ENCODE measurements at places on chromosomes 4 and X. TPM values are rescaled to one million over a fixed set of nuclear protein-coding genes. Genes with fewer than 3 reads are reported as not detected.

CENPE gene
- total RNA-seq, result 0.62 TPM

CXXC4 gene
- total RNA-seq, result not detected

MAGEA8 gene
- total RNA-seq, result not detected

TSPAN7 gene
- 0.30 TPM for total RNA-seq

ANAPC10 gene
- total RNA-seq, result 18.0 TPM

PABPC4L gene
- total RNA-seq, result not detected

DCX gene
- total RNA-seq, result not detected

DNA sequence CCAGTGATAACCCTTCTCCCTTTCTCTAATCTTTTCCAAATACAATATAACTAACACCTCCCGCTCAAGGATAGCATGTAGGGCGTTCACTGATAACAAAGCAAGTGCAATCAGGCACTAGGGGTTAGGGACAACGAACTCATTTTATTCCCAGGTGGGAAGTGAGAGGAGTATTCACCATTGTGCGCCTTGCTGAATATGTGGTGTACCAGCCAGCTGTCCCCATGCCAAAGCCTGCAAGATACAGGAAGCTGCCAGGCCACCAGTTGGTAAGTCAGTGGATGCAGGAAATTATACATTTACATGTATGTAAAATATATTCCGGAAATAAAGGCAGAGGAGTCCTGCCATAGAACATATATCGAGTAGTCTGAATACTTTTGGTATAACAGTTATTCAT, 6.3 kb upstream of the HPRT1 start:
- no peaks in the 10 kb centered on the region for H3K27me3 ChIP-seq
- no peak overlapping the region for H3K27ac ChIP-seq
- no peaks in the 10 kb centered on the region for H3K36me3 ChIP-seq
- no peaks in the 10 kb centered on the region for H3K4me1 ChIP-seq
- no peak for DNase-seq

GRCh38 chr4:171947400-171947799, 134.2 kb downstream of the GALNTL6 start:
- H3K27me3 ChIP-seq, result no peaks in the 10 kb centered on the region
- H3K36me3 ChIP-seq, result no peaks in the 10 kb centered on the region
- no peak overlapping the region for H3K4me3 ChIP-seq
- DNase-seq, result no peak

DNA sequence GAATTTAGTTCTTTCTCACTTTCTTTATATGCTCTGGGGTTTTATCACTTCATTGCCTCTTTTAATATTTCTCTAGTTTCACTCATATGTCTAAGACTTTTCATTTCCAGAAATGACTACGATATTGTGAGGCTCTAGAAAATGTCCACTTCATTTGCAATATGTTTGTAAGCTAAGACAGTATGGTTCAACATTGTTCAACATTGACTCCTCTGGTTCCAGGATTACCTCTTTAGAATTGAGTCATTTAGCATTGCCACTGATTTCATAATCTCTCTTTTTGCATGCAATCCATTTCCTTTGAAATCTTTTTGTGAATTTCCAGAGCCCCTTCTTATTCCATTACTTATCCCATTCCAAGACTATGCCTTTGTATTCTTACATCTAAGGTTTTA, 32.3 kb downstream of the BBS12 start:
- no peaks in the 10 kb centered on the region for H3K36me3 ChIP-seq
- H3K27me3 ChIP-seq, result no peaks in the 10 kb centered on the region

DNA sequence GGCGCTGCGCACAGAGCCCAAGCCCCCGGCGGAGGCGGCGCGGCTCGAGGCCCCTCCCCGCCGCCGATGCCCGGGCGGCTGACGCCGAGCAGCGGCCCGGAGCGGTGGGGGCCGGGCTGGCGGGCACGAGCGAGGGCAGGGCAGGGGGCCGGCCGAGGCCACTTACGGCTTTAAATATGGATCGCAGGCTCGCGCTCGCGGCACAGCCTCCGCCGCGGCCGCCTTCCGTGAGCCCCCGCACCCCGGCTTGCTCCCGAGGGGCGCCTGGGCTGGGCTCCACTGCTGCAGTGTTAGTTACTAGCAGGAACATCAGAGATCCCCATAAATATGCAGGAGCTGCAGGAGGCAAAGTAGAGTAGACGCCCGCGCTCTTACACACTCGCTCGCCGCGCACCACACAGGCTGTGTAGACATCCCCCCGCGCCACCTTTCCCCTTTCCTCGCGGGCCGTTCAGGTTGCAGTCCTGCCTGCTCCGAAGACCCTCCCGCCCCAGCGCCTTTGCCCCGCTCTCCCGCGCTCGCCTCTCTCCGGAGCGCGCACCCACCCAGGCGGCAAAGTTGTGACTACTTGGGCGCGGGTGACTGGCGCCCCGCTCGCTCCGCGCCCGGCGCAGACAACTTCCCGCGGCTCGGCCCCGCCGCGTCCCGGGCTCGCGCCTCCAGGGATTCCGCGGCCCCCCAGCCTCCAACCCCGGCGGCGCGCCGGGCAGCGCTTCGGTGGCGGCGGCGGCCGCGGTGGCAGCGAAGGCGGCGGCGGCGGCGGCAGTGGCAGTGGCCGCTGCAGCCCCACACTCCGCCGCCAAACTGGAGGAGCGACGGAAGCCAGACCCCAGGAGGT, 152.0 kb upstream of the SLC4A4 start:
- H3K36me3 ChIP-seq, result no peaks in the 10 kb centered on the region
- no peak overlapping the region for H3K27ac ChIP-seq
- no peak for DNase-seq
- H3K4me1 ChIP-seq, result peaks cover 26% of the 10 kb centered on the region

- no peaks in the 10 kb centered on the region for H3K36me3 ChIP-seq
- H3K4me1 ChIP-seq, result peaks cover 23% of the 10 kb centered on the region
- peak overlapping the region; percentile 18 for H3K27ac ChIP-seq
- no peak overlapping the region for H3K4me3 ChIP-seq
- no peaks in the 10 kb centered on the region for H3K27me3 ChIP-seq
Measured at GRCh38 chr4:10625131-10625530, 59.4 kb downstream of the CLNK start.

DNA sequence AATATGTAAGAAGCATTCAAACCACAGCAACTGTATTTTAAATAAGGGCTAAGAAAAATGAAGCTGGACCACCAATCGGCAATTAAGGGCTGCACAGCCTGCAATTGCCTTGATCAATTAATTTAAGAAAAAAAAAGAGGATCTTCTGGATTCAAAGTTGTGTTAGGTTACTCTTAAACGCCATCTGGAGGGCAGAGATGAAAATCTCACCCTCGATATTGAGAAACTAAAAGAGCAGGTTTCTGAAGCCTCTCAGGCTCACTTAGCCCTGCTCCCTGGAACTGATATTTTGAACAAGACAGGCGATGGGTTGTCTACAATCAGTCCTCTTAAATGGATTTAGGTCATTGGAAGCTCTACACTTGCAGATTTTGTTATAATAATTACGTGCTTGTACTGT, 579.4 kb downstream of the GRXCR1 start:
- no peak overlapping the region for H3K4me3 ChIP-seq
- no peaks in the 10 kb centered on the region for H3K27me3 ChIP-seq
- no peaks in the 10 kb centered on the region for H3K36me3 ChIP-seq
- no peaks in the 10 kb centered on the region for H3K4me1 ChIP-seq

- no peaks in the 10 kb centered on the region for H3K27me3 ChIP-seq
- H3K4me3 ChIP-seq, result no peak overlapping the region
- H3K36me3 ChIP-seq, result no peaks in the 10 kb centered on the region
- no peak for DNase-seq
- no peak overlapping the region for H3K27ac ChIP-seq
Measured at GRCh38 chrX:35115205-35115604, 172.6 kb downstream of the FAM47B start.

DNA sequence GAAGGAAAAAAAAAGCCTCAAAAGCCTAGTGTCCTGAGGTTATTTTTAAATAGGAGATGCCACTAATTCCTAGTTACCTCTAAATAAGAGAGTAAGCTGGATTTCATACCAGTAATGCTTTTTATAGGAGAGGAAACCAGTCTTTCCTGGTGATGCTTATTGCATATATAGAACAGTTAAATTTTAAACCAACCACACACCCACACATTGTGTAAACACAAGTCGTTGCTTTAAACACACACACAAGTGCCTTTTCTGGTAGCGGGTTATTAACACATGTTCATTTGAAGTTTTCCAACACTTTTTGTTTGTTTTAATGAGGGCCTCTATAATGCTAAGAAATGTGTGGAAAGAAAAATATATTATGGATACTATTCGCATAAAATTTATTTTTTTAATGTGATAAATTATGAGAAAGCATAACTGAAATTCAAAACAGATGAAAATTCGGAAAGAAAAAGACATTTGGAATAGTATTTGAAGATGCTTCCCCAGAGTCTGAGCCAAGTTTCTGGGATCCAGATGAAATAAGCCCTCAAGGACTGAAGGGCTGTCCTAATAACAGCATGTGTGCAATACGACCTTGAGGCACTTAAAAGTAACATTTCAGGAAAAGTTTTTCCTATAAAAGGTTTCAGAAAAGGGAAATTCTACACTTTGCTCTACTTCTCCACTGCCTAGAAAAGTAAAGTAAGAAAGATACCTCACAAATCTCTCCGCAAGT, 2.0 kb downstream of the ANTXR2 start:
- H3K4me1 ChIP-seq, result peaks cover 21% of the 10 kb centered on the region
- DNase-seq, result no peak
- H3K27ac ChIP-seq, result peak overlapping the region; percentile 90
- no peaks in the 10 kb centered on the region for H3K27me3 ChIP-seq

- H3K4me1 ChIP-seq, result no peaks in the 10 kb centered on the region
- DNase-seq, result no peak
- H3K4me3 ChIP-seq, result no peak overlapping the region
- no peak overlapping the region for H3K27ac ChIP-seq
- no peaks in the 10 kb centered on the region for H3K27me3 ChIP-seq
Measured at GRCh38 chrX:13305108-13305507, 14.7 kb downstream of the ATXN3L start.

DNA sequence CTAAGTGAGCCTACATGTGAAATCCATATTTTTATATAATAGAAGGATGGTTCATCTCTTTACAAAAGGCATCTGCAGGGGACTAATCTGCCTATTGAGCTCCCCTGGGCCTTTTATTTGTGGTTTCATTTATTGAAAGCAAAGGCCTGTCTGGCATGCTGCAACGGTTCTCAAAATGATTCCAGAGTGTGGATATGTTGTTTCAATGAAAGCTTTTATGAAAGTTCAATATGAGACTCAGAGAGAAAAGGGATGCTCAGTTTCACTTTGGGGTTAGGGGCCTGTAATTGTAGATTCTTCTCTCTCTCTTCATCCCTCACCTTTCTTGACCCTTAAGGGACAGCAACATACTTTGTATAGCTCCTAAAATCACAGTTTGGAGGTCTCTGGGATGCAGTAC, 204.2 kb upstream of the CASK start:
- H3K27me3 ChIP-seq, result no peaks in the 10 kb centered on the region
- no peak overlapping the region for H3K4me3 ChIP-seq
- H3K27ac ChIP-seq, result no peak overlapping the region
- no peak for DNase-seq
- no peaks in the 10 kb centered on the region for H3K36me3 ChIP-seq

DNA sequence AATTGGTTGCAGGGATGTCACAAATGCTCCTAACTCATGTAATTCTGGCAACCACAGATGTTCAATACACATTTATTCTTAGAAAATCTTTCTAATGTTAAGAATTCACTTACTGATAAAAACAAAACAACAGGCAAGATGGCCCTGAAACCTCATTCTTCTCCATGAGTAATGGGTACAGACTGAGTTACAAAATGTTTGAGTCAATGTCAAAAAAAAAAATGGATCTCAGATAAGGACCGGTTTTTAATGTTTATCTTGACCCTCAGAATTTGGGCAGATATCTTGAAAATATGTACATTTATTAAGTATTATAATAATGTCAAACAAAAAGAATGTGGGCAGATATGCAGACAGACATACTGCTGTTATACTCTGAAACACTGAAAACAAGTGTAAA, 1.8 kb upstream of the SULT1E1 start:
- no peak overlapping the region for H3K27ac ChIP-seq
- DNase-seq, result no peak
- no peaks in the 10 kb centered on the region for H3K27me3 ChIP-seq
- H3K36me3 ChIP-seq, result no peaks in the 10 kb centered on the region
- no peaks in the 10 kb centered on the region for H3K4me1 ChIP-seq

- H3K36me3 ChIP-seq, result no peaks in the 10 kb centered on the region
- peak; percentile 15 for DNase-seq
- H3K4me1 ChIP-seq, result peaks cover 24% of the 10 kb centered on the region
- peak overlapping the region; percentile 15 for H3K27ac ChIP-seq
- no peak overlapping the region for H3K4me3 ChIP-seq
- no peaks in the 10 kb centered on the region for H3K27me3 ChIP-seq
Measured at GRCh38 chr4:110085131-110085530, 113.3 kb downstream of the ELOVL6 start.

DNA sequence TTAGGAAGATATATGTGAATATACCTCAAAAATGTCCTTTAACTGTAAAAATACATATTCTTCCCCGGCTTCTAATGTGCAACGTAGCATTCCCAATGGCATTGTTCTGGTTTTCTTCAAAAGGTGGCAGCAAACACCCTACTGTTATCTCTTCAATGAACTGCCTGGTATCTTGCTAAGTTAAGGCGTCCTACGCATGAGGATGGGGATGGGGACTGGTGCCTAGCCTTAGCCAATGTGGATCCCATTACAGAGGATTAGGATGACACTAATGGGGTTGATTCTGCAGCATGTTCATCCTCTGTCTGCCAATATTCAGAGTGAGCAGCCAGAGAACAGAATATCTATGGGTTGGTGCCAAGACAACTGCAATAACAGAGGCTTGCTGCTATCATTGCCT, 334.9 kb upstream of the ADGRL3 start:
- no peak overlapping the region for H3K4me3 ChIP-seq
- H3K27ac ChIP-seq, result no peak overlapping the region
- H3K36me3 ChIP-seq, result no peaks in the 10 kb centered on the region

GRCh38 chr4:124454772-124455270, 257.7 kb downstream of the ANKRD50 start:
- no peaks in the 10 kb centered on the region for H3K36me3 ChIP-seq
- H3K4me1 ChIP-seq, result no peaks in the 10 kb centered on the region

- no peaks in the 10 kb centered on the region for H3K27me3 ChIP-seq
- no peaks in the 10 kb centered on the region for H3K4me1 ChIP-seq
- no peak overlapping the region for H3K4me3 ChIP-seq
- peaks cover 8% of the 10 kb centered on the region for H3K36me3 ChIP-seq
Measured at GRCh38 chr4:23814587-23814986, 75.3 kb downstream of the PPARGC1A start.

DNA sequence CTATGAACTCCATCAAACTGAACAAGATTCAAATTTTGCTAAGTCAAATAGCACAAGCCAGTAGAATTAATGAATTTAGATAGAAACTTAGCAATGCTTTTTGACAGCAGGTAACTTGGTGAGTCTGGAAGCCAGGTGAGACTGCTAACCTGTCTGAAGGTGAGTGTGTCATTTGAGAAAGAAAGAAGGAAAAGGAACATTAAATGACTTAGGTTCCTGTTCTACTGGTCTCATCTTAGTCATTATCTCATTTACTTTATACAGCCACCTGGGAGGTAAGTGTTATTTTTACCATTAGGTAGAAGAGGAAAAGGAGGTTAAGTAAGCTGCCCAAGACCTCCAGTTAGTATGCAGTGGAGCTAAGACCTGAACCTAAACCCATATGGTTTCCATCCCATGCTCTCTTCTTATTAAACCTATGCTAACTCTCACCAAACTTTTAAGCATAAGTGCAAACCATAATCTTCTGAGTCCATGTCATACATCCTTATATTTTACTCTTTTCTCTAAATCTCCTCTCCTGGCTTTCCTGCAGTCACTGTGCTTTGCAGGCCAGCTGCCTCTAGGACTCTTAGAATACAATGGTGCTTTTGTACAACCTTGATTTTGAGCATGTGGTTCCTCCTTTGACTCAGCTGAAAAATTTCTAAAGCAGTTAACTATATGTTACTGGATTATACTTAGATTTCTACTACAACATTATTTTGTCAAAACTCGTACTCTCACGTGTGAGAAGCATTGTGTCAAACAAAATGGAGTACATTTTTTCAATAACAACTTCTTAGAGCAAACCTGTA, 68.5 kb downstream of the ATP10D start:
- H3K36me3 ChIP-seq, result peaks cover 3% of the 10 kb centered on the region
- no peaks in the 10 kb centered on the region for H3K27me3 ChIP-seq
- H3K4me3 ChIP-seq, result no peak overlapping the region

All from naive thymus-derived CD8-positive, alpha-beta T cell (primary cell).